ENCODE measurements at places on chromosomes 1 and 21. TPM values are rescaled to one million over a fixed set of nuclear protein-coding genes. Genes with fewer than 3 reads are reported as not detected.

Gene PTGFRN
- 56.7 TPM for polyA plus RNA-seq

Gene CELA2A
- polyA plus RNA-seq: 0.41 TPM

Gene CELSR2
- polyA plus RNA-seq: 39.5 TPM

DNA sequence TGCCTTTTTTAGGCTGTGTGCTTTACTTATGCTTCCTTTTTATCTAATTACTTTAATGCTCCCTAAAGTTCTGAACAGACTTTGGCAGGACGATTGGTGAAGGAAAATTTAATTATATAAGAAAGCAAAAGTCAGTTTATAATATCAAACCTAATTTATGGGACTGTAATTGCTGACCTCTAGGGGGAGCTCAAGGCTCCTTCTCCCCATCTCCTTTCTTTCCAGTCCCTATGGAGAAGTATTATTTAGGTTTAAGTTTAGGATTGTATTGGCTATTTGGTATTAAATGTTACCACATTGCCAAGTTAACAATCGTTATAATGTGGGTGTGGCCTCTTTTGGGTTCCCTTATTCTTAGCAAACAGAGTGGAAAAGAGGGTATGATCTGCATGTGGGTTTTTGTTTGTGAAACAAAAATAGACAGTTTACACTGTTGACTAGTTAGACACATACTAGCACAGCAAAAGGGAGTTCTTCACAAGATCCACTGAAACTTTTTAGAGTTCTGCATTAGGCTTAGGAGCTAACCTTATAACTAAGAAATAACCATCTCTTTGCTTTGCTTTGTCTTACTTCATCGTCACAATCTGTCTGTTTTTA is 48.2 kb upstream of the TNFSF4 start:
- peak; percentile 7 for DNase-seq

Gene EYA3
- polyA plus RNA-seq: 54.6 TPM

GRCh38 chr1:112141301-112141700 is 151.8 kb upstream of the KCND3 start:
- no peak for DNase-seq

DNA sequence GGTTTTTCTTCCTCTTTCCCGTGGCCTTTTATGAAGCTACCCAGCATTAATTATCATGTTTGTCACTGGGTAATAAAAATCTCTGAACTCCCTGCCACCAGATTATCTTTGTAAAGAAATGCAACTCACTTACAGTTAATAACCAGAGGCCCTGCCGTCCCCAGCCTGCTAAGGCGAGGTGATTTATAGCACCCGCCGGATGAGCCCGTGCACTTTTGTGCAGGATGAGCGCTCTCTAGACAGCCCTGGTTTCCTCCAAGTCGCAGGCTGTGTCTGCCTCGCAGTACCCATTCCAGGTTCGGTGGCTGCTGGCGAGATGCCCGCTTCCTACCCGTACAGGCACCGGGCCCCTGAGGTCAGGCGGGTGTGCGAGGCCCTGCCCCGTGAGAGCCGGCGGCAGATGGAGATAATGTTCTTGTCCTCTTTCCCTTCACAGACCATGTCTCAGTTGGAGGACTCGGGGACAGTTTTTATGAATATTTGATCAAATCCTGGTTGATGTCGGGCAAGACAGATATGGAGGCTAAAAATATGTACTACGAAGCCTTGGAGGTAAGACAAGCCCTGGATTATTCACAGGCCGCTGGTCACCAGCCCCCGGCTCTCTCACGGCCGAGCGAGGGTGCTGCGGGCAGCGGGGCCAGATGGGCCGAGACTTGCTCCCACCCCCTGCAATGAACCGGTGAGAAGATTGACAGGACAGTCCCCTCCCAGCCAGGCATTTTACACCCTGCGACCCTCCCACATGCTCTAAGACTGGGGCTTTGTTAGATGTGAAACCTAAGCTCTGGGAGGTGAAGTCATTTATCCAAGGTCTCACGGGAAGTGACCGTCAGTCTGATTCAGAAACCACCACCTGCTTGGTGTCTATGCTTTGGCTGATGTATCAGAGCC is 28.5 kb upstream of the SELENON start:
- DNase-seq: peak; percentile 75

DNA sequence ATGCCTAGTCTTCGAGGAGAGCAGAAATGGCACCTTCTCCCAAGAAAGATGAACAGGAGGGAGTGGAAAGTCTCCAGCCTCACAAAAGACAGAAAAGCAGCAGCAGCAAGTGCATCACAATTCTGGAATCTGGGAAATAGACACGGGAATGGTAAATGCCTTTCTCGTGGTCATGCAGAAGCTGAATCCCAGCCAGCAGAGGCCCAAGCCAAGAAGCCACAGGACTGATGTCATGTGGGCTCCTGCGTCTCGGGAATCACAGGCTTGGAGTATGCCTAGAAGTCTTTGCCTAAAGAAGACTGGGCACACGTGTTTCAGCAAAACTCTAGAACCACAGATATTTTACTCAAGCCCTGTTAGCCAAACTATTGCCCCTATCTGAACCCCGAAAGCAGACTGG is 260.3 kb upstream of the PLD5 start:
- DNase-seq: no peak

All from renal cortex interstitium (tissue), 15 donors.